ENCODE measurements at places on chromosomes 11 and 22.

DNA sequence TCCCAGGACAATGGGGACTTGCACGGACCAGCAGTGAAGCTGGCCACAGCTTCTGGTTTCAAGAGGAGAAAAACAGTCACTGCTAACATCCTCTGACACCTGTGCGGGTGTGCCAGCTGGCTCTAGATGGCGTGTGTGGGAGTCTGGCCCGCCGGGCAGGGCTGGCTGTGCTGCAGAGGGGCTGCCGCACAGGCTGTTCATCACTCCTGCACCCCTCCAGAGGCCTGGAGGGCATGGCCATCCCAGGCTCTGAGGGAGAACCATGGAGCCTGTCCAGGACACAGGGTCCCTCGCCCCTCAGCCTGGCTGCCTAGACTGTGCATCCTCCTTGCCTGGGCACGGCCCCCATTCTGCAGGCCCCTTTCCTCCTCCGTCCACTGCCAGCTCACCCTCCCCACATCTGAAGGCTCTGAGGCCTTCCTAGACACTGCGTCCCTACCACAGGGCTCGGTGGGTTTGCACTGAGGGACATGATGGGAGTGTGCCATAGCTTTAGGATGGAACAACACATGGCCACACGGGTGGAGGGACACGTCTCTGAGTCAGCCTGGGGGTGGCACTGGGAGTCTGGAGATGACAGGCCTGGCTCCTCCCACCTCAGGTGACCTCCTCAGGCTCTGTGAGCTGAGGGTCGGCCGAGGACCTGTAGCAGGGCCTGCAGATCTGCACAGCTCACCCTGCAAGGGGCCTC, 42.1 kb upstream of the GNB1L start:
- DNase-seq, result no peak

DNA sequence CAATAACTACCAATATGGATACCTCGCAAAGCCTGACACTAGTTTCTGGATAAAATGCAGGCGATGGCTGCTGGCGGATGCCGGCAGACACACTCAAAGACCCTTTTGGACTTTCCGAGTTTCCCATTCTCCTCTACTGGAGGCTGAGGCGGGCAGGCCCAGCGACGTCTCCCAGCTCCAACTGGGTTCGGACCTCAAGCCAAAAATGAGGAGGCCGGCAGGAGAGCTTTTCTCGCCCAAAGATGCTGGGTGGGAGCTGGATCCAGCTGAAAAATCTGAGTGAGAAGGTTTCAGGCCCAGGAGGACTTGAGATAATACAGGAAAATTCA, 428 bp upstream of the FEZ1 start:
- no peak for DNase-seq

DNA sequence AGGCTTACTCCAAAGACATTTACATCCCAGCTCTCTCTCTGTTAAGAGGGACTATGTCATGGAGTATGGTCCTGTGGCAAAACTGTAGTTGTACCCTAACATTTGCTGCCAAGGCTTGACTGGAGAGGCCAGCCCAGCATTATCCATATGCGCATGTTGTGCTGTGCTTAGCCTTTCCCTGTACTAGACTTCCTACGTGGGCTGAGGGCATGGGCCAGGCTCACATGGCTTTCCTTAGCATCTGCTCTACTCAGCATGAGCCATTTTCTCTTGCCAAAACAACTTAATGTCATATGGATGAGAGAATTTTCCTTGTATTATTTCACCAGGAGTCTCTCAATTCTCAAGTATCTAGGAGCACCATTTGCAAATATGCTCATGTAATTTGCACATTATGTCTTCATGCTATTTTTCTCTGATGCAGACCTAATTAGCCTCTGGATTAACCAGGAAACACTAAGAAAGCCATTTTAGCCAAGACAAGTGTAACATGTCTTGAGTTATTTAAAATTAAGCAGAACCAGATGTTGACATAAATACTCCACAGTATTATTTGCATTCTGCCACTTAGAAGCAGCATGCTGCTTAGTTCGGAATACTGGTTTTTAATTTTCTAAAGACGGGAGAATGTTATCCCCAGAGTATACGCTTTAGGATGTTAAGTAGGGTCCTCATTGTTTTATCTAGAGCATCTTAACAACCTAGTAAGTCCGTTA, 71.7 kb upstream of the FAR1 start:
- DNase-seq, result no peak

DNA sequence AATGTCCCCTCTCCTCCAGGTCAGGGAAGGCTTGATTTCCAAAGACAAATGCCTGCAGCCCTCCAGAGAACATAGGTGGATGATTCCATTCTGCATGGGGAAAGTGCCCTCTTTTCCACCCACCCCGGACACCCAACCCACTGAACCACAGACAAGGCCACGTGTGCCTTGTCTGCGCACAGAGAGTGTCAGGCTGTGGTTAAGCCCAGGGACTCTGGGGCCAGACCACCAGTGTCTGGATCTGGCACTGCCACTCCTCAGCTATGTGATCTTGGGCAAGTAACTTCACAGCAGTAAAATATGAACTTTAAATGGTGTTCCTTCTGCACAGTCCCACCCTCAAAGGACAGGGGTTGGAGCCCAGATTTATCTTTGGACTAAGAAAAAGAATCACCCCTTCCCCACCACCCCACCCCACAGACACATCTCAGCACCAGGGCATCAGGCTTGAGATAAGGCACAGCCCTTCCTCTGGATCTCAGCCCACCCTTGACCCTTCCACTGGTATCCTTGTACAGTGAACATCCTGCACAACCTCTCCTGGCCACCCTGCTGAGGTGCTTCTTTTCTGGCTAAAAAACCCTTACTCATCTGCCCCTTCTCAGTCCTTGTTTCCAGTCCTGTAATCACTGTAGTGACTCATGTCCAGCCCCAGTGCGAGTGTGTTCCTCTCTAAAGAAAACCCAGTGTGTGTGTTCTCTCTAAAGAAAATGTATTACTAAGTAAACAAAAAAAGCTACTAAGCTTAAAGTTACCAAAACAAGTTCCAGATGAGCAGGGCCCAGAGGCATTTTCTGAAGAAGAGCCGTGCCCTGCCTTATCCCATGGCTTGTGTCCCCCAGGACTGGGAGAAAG, 1.9 kb upstream of the PTGDR2 start:
- no peak for DNase-seq

DNA sequence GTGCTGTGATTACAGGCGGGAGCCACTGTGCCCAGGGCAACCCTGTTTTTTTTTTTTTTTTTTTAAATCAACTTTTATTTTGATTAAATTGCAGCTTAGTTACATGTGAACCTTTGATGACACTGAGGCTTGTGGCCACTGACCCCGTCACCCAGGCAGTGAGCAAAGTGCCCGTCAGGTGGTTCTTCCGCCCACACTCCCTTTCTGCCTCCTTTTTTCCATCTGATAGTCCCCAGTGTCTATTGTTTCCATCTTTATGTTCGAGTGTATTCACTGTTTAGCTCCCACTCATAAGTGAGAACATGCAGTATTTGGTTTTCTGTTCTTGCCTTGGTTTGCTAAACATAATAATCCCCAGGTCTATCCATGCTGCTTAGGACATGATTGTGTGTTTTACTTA, 110.9 kb upstream of the GRK3 start:
- no peak for DNase-seq

DNA sequence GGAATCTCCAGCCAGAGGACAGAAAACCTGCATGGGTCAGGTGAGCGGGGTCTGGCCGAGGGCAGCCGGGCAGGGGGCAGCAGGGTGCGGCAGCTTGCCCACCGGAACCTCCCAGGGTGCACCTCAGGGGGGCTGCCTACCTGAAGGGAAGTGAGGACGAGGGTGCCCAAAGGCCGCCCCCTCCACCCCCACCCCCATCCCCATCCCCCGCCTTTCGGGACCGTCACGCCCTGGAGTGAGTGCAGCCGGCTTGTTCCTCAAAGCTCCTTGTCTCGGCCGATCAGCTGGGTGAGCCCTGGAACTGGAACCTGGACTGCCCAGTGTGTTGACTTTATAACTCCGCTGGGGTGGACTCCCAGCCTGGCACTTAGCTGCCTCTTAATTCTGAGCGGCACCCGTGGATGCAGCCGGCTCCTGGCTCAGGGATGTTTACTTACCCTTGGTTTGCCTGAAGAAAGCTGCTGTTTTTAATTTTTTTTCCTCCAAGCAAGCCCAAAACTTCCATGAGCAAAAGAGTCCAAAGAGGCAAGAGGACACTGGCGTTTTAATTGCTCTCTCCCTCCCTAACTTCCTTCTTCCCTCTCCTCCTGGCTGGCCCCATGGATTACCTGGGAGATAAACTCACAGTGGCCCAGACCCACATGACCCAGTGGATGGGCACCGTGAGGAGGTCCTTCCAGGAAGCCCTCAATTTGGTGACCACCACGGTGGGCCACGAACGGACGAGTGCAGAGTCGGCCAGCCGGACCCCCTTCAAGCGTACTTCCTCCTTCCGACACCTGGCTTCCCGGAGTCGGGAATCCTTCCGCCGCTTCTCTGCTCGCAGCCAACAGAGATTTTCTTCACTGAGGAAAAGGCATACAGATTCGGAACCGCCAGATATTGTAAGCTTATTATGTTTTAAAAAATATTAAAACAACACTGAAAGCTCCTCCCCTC, 87.8 kb upstream of the CRYBB3 start:
- DNase-seq, result no peak

- DNase-seq, result no peak
Observed at GRCh38 chr11:110329445-110329844, 33.0 kb upstream of the RDX start.

- DNase-seq, result no peak
Observed at GRCh38 chr11:69352715-69353319, 58.9 kb downstream of the MYEOV start.

DNA sequence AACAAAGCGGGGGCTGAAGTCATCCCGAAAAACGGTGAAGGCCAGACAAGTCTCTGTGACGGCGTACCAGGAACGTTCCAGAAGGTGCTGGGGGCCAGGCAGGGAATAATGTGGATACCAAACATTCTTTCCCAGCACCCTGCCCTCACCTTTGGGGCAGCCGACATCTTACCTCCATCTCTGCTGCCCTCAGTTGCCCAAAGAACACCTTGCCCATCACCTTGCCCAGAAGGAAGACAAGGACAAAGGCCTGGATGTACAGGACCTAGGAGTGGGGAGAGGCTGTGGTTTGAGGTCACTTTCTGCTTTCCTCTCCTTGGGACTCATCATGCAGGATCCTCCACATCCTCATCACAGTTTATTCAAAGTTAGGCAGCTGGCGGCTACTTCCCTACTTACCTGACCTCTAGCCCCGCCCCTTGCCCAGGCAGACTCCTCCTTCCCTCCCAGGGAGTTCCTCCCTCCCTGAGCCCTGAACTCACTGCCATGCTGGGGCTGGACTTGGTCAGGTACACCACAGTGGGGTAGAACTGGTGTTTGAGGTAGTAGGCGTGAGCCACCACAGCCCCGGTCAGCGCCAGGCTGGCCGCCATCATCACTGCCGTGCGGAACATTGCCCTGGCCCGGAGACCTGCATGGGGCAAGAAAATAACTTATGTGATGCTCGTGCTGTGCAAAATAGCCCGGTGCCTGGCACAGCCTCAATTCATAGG, 1.2 kb downstream of the SYVN1 start:
- no peak for DNase-seq

DNA sequence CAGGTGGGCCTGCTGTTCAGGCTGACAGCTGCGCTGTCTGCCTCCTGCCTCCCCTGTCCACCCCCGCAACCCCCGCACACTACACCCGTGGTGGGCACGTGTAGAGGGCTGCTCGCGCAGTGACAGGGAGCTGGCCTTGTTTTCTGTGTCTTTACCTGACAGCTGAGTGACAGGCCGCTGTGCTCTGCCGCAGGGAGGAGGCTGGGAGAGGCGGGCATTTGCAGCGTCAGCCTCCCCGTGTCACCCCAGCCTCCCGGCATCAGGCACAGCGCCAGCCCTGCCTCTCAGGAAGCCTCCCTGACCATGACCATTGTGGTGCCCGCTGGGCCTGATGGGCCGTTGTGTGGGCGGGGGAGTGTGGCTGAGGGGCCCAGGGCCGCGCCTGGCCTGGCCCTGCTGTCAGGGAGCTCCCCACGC, 32.0 kb upstream of the RELT start:
- no peak for DNase-seq

GRCh38 chr22:22820626-22821025, 67.0 kb upstream of the IGLL5 start:
- DNase-seq, result no peak

DNA sequence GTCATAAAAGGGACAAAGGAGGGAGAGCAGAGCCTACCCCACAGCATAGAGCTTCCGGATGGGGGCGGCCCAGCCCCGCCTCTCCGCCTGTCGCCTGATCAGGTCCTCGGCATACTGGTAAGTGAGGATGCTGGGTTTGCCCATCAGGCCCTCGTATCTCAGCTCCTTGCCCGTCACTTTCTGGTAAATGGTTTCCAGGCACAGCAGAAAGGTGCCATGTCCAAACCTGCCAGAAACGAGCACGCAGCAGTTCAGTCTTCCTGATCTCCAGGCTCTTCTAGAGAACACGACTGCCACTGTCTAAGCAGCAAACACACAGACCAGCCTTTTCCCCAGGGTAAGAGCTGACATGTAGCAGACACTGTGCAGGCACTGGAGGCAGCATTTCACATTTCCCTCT, 17.4 kb upstream of the TMEM121B start:
- DNase-seq, result no peak

DNA sequence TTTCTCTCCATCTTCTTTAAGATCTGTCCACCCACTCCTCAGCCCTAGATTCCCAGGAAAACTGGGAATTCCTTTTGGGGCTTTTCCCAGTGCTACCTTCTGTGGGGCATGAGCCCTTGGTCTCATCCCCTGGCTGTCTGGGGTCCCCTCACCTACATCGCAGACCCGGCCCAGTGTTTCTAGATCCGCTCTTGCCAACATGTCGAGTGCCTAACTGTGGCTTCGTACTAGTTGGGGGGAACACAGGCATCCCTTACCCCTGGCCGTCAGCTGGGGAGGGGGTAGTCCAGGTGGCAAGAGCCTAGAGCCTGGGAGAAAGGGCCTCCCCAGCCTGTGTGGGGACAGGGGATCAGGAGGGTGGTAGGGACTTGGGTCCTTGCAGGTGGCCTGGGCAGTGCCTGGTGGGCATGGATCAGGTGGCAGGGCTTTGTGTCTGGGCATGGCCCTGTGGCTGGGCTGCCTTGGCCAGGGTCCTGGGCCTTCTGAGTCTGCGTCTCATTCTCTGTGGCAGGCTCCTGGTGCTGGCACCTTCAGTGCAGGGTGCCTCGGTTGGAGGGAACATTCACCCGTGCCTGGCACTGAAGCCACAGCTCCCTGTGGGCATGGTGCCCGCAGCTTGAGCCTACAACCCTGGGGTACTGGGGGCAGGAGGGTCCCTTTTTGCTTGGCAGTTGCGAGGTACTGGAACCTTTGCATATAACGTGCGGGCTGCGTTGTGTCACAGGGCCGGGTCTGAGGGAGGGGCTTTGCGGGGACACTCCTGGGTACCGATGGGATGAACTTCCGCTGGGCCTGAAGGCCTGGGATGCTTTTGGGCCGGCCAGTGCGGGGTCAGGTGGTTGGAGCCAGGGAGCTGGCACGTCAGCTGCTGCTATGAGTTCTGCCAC, 4.1 kb downstream of the KCNQ1 start:
- no peak for DNase-seq

GRCh38 chr22:17820879-17821439, 46.7 kb upstream of the BID start:
- no peak for DNase-seq

GRCh38 chr11:130886704-130887103, 29.6 kb downstream of the SNX19 start:
- no peak for DNase-seq

Data from NCI-H1930 (cell line).